Fibroblast of skin of right biceps (primary cell): ENCODE measurements at places on chromosomes 2 and 18.

DNA sequence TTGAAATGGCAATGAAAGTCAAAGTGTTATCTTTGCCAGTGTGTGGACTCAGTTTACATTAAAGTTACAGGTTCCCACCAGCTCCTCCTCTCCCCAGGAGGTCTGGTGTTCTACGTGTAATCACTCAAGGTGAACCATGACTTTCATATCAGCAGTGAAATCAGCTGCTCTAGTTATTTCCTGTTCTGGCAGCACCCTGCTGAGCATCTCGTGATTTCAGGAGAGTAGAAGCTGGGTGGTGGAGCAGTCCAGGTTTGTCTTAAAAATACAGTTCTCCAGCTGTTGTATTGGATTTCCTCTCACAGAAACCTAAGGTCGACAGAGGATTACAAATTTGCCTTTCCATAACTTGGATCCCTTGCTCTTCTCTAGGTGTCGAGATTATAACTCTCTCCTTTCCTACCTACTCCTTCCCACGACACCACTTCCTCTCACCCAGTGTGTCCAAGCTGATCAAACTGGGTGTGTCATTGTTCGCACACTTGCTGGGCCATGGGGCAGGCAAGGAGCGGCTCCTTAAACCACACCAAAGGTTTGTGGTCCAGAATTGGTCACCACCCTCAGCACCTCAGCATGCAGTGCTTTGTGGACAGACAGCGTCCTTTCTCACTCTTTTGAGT, 13.0 kb upstream of the ARHGAP25 start:
- DNase-seq, result no peak

DNA sequence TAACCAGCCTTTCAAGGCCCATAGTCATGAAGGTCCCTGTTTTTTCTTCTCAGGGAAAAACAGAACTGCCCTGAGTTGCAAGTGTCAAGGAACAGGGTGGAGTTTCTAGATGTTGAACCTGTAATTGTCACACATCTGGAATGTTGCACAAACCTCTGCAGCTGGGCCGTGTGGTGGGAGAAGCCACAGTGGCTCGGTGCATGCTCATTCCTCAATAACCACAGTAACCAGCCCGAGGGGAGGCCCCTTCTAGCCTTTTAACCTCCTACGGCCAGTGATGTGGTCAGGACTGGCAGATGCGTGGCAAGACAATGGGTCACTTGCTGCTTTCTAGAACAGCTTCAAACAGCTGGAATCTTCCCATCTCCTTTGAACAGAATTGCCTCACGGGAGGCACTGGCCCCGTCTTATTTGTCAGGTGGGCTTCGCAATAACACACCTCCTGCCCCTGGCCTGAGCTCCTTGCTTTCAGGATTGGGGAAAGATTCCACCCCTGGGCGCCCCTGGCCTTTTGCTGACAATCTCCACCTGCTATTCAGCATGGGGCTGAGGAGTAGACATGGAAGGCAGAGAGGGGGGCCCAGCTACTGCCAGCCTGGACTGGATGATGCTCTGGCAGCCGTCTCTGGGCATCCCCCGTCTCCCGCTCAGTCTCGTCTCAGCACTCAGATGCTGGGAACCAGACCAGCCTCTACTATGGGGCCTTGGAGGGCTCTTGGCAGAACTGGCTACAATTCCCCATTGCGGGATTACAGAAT, 102.9 kb downstream of the KLHL29 start:
- DNase-seq, result peak; percentile 27

GRCh38 chr18:35041815-35042387, 688 bp downstream of the MAPRE2 start:
- DNase-seq, result no peak

DNA sequence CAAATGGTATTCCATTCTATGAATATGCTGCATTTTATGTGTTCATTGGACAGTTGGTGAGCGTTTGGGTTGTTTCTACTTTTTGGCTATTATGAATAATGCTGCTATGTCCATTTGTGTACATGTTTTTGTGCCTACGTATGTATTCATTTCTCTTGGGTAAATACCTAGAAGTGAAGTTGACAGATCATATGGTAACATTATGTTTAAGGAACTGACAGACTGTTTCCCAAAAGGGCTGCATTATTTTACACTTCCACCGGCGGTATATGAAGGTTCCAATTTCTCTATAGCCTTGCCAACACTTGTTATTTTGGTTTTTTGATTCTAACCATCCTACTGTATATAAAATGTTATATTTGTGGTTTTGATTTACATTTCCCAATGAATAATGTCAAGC, 703.9 kb upstream of the CDH2 start:
- no peak for DNase-seq

DNA sequence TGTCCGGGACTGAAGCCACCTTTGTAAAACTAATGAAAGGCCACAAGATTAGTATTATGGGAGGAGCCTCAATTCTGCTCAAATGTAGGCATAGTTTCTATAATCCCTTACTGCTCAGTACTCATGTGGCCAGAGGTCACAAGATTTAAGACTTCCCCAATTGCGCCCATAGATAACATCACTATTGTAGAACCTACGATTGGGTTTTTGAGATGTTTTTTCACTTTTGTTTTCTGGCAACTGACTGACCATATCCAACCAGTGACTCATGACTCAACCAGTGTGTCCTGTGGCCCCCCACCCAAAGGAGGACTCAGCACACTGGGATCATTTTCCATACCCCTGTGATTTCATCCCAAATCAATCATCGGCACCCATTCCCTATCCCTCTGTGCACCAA, 15.2 kb upstream of the TSPYL6 start:
- DNase-seq, result no peak

- no peak for DNase-seq
Measured at GRCh38 chr2:198611201-198611600, 806.8 kb downstream of the PLCL1 start.

DNA sequence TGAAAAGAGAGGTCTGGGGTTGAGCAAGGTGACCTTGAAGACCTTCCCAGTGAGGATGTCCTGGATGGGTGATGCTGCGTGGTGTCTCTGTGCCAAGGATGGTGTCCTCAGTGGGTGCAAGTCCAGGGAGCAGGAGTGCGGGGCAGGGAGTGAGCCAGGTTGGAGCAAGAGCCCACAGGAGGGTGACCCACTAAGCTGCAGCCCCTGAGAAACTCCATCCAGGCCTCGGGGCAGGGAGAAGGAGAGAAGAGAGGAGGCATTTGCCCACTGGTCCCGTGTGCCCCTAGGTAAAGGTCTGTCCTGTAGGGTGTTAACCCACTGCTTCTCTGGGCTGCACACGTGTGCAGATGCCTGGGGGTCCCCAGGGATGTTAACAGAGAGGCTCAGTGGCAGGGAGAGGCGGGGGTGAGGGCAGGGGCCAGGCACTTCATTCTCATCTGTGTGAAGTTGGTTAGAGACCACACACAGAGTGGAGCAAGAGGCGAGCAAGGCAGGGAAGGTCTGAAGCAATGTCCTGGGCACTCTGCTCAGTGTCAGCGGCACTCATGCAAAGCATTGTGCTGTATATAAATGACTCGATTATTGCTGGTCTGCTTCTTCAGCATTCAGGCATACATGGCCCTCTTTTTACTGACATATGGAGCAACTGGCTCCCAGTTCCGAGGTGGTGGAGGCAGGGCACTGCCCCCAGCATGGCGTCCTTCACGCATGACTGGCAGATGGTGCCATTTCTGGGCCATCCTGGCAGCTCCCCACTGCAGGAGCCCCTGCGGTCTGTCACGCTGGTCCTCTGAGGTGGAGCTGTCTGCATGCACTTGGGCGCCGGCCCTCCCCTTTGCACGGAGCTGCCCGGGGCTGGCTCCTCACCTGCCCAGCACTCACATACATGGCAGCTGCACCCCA, 117.2 kb upstream of the HS6ST1 start:
- no peak for DNase-seq

DNA sequence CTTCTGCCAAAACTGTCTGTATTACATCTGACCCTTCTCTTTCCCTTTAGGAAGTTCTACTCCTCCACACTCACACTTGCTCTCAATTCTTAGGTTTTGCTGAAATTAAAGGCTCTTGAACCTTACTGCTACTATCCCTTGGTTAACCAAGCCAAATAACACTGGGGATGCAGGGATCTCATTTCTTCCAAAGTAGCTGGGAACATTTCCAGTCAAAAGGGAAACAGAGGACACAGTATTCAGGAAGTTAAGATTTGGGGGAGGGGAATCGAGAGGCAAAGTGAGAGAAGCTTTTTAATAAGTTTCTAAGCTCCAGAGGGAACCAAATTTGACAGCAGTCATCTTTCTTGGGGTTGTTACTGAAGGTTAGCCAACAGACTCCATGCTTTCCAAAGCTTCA, 6.2 kb downstream of the SEPTIN2 start:
- DNase-seq, result no peak

DNA sequence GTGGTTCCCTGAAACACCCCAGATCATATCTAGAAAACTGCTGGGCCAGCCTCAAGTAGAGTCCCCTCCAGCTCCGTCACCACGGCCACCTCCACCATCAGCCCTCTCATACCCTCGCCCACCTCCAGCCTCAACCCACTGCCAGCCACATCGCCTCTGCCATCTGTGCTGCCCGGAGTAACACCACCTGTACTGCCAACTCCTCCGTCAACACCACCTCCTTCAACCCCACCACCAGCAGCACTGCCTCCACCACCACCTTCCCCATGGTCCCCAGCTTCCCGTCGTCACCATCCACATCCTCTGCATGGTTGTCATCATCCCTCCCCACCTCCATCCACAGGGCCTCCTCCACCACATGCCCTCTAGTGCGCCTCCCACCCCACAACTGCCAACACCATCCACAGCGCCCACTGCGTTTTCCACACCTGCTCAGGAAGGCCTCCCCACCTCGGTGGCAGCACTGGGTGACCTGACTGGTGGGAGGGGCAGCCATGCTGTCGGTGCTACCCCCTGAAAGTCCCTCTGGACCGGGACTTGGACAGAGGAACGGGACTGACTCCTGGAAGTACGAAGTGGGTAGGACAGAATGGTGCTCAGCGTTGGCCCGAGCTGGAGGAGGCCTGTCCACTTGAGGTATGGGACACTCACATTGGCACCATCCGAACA, 1.6 kb downstream of the SNED1 start:
- DNase-seq, result no peak

DNA sequence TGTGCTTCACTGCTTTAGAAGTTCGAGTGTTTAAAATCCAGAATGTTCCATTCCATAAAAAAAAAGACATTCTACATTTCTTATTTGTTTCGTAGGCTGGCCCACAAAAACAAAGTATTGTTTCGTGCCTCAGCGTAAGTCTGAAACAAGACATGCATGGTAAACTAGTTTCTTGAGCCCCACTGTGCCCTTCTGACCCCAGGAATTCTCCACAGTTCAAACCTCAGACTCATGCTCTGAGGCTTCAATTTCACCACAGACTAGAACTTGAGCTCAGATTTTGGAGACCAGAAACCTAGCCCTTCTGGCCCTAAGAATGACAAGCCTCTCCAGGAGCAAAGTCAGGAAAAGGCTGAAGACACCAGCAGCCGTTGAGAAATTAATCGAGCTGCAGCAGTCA, 151.5 kb downstream of the SLC8A1 start:
- no peak for DNase-seq

- DNase-seq, result no peak
Measured at GRCh38 chr18:36328385-36328858, 30.9 kb downstream of the FHOD3 start.

- DNase-seq, result no peak
Measured at GRCh38 chr2:53455094-53455493, 312.5 kb upstream of the CHAC2 start.

DNA sequence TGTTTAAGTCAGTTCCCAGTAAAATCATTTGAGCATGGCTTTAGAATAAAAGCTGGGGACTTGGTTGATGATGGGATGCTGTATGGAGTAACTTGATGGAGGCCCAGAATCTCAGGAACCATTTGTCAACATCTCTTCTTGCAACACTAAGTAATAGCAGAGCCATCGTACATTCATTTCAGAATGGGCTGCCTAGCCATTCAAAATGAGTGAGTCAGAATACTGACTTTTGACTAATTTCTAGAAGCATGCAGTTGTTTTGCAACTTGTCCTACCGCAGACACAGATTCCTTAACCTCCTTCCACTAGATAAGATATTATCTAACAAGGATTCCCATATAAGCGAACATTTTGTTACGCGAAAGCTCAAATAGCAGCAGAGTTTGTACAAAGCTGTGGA, 229.5 kb downstream of the CNTNAP5 start:
- peak; percentile 87 for DNase-seq
